Stimulated activated CD4-positive, alpha-beta T cell treated with anti-CD3 and anti-CD28 coated beads, Interleukin-15, amount 100 ng/mL, for 48 hours (primary cell): ENCODE measurements at places on chromosomes 2 and 18.
A peak's percentile ranks its signal among the peaks of the same experiment; 100 is the strongest.

DNA sequence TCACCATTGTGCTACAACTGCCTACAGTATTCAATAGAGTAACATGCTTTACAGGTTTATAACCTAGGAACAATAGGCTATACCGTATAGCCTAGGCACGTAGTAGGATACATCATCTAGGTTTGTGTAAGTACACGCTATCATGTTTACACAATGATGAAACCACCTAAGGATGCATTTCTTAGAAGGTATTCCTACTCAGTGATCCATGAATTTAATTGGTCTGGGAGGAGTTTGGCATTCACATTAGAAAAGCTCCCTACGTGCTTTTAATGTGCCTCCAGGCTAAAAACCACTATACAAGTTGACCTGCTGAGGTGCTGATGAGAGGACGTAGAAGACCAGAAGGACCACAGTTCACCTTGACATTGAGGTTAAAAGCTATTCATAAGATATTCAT is 154.5 kb upstream of the LRRTM1 start:
- no peak for DNase-seq

DNA sequence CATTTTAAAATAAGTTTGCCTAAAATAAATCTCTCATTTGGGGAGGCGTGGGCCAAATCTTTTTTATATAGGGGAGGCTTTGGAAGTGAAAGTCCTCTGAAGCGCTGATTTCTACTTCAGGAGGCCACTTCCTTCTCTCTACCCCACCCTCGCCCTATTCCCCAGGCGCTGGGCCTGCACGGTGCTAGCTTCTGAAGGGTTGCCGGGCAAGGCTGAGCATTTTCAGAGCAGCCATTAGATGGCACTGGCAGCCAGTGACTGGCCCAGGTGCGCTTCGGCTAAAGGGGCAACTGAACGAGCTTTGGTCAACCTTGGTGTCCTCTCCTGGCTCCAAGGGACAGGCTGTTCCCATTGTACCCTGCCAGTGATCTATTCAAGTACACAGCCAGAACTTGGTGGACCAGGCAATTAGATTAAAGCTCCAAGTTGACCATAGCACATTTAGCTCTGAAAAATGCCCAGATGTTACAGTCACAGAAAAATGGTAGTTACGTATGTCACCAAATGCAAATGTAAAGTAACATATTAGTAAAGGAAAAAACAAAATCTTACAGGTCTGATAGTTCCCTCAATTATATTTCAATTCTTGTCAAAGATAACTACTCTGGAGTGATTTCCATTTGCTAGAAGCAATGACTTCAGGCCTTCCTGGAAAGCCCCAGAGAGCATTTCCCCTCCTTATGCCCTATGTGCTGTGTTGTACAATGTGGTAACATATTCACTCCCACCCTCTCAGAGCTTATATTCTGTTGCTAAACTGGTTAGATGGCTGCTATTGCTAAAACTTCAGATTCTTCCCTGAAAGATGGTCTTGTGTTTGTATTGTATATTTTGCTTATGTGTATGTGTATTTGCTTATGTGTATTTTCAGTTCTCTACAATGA is 2.1 kb downstream of the POMC start:
- peak; percentile 30 for DNase-seq

GRCh38 chr2:215712219-215712868 is 276.5 kb upstream of the FN1 start:
- DNase-seq: no peak

GRCh38 chr2:60095903-60096302 is 457.6 kb downstream of the BCL11A start:
- no peak for DNase-seq

DNA sequence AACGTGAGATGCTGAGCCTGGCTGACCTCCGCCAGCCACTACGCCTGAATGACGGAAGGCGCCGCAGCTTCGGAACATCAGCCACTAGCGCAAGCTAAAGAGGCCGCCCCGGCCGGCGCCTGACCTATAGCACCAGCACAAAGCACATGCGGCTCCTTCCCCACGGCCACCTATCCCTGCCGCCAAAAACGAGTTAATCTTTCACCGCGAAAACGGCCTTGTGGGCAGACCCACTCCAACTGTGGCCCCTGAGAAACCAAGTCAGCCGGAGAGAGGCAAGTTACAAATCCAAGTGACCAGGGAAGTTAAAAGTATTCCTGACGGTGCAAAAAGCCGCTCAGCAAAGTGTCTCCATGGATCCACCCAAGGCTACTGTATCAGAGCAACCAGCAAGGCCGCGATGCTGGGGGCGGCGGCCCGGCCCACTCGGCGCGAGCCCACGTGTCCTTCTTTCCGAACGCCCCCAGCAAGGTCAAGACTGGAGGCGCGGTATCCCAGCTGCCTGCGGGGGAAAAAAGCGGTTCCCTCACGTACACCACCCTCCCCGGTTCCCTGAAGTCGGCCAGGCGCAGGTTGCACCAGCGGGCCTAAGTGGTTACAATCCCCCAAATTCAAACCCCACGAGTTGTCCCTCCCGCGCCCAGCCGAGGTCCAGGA is 575 bp downstream of the HSPD1 start:
- DNase-seq: peak; percentile 29
